OCI-LY7 (cell line): ENCODE measurements at places on chromosomes 11 and 22.

DNA sequence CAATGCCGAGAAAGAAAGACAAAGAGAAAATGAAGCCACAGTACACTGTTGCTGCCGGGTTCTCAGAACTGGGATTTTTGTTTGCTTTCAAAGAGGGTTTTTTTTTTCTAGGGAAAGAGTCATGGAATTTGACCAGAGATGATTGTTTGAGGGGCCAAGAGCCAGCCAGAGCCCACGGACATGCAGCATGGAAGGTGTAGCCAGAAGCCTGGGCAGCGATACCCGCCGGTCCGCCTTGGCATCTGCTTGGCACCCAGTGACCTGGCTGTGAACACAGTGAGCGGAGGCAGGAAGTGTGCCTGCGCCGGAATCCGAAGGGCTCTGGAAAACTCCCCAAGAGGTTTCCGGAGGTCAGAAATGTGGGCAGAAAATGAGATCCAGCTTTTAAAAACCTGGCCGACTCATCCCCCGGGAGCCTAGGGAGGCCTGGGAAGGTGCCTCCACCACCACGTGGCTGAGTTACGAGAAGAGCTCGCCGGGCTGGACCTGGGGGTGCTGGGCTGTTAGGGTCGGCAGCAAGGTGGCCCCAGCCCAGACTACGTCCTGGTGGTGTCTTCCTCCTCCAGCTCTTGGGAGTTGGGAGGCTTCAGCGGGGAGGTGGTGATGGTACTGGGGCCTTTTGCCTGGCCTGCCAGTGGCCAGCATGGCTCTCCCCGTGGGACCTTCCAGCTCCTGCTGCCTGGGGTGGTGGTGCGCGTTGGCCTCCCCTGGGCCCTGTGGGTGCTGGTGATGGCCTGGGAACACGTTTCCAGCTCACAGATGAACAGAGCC is 61.6 kb upstream of the PPARA start:
- no peak for DNase-seq

DNA sequence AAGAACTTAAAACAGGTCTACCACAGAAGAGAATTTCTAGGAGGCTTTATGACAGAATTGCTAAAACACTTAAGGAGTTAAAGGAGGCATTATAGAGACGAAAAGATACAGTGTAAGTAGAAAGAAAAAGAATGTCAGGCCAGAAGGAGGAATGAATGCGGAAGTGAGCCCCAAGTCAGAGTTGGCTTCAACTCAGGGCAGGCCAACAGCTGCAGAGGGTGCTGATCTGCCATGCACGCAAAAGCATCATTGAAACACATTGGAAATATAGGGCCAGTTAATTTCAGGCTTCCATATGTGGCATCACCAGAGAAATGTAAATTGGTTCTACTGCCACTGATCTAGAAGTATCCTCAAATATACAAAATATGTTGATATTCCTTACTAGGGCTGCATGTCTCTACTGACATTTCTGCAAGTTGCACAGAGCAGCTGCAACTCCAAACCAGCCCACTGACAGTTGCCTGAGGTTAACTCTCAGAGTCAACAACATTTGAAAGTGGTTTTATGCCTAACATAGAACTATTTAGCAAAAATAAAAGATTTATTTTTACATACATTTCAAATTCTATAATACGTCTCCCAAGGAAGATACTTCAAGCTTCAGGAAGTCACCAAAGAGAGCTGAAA is 324.1 kb downstream of the C11orf87 start:
- DNase-seq: no peak

- peak; percentile 95 for DNase-seq
These were observed 82.4 kb upstream of the VPREB1 start for GRCh38 chr22:22161924-22162851.

DNA sequence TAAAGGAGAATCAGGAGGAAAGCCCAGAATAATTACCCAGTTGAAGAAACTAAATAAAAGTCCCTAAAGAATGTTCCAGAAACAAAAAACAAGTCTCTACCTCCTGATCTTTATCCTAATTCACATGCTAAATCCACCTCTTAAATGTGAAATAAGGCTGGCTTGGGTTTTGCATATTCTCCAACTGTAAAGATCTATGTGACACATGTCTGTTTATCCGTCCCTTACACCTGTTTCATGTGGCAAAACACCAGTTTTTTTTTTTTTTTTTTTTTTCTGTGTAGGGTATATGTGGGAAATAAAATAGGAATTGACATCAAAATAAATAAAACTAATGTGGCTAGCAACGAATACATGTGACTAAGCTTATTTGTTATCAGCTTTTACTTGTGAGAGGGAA is 70.5 kb downstream of the NARS2 start:
- no peak for DNase-seq

GRCh38 chr11:120326228-120326627 is 1.1 kb downstream of the TLCD5 start:
- no peak for DNase-seq

DNA sequence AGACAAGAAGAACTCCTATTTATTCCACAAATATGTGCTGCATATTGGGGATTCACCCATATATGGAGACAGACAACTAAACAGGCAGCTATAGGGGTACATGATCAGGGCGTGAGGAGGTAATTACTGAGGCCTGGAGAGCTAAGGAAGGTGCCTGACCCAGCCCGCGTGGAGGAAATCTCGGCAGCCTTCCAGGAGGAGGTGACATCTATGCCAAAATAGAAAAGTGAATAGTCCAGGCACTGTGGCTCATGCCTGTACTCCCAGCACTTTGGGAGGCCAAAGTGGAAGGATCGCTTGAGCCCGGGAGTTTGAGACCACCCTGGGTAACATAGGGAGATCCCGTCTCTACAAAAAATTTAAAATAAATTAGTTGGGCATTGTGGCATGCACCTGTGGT is 13.6 kb downstream of the NIPSNAP1 start:
- DNase-seq: no peak

DNA sequence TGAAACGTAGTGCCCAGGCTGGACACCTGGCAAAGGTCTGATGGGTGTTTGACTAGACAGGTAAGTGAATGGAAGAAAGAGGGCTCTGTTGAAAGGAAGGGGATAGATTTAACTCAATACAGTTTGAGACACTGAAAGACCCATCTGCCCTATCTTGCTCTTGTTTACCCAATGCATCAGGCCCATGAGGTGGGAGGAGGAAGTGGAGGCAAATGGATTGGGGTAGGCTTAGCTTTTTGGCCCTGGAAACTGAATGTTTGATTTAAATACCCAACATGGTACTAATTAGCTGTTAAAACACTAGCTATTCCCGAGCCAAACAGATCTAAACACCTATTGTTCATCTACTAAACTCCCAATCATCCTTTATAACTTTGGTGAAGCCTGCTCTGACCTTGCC is 3.5 kb upstream of the UVRAG start:
- no peak for DNase-seq
